Mesothelial cell of epicardium (in vitro differentiated cells): ENCODE measurements at places on chromosomes 6 and 20. TPM values are rescaled to one million over a fixed set of nuclear protein-coding genes. Genes with fewer than 3 reads are reported as not detected.

GRCh38 chr20:52434041-52434425 lies 242.5 kb upstream of the ZFP64 start:
- H3K4me1 ChIP-seq: no peaks in the 10 kb centered on the region
- no peak overlapping the region for H3K4me3 ChIP-seq
- no peaks in the 10 kb centered on the region for H3K36me3 ChIP-seq
- H3K27ac ChIP-seq: no peak overlapping the region

GRCh38 chr6:160975162-160975561 lies 16.4 kb upstream of the MAP3K4 start:
- no peak overlapping the region for H3K27ac ChIP-seq
- H3K4me1 ChIP-seq: peaks cover 29% of the 10 kb centered on the region
- no peaks in the 10 kb centered on the region for H3K27me3 ChIP-seq
- no peak overlapping the region for H3K4me3 ChIP-seq
- DNase-seq: no peak

- H3K36me3 ChIP-seq: peaks cover 8% of the 10 kb centered on the region
- no peaks in the 10 kb centered on the region for H3K27me3 ChIP-seq
- no peak overlapping the region for H3K4me3 ChIP-seq
- peaks cover 35% of the 10 kb centered on the region for H3K4me1 ChIP-seq
Measured at GRCh38 chr6:21961226-21961625, 335.6 kb downstream of the PRL start.

DNA sequence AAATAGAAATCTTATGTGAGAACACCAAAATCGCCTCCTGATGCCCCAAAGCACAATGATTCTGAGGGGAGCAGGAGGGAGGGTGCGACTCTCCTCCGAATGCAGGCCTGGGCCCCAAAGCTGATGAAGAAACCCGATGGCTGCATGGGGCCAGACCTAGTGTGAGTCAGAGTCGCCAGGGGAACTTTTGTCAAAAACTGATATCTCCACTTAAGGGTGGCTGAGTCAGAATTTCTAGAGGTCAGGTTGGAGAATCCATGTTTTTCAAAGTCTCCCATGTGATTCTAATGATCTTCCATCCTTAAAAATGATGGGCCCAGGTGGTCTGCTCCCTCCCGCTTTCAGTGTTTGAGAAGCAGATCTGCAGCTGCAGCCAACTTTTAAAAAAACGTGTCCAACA lies 172.8 kb downstream of the BACH2 start:
- H3K36me3 ChIP-seq: no peaks in the 10 kb centered on the region
- no peak overlapping the region for H3K4me3 ChIP-seq
- no peak overlapping the region for H3K27ac ChIP-seq
- no peaks in the 10 kb centered on the region for H3K27me3 ChIP-seq

DNA sequence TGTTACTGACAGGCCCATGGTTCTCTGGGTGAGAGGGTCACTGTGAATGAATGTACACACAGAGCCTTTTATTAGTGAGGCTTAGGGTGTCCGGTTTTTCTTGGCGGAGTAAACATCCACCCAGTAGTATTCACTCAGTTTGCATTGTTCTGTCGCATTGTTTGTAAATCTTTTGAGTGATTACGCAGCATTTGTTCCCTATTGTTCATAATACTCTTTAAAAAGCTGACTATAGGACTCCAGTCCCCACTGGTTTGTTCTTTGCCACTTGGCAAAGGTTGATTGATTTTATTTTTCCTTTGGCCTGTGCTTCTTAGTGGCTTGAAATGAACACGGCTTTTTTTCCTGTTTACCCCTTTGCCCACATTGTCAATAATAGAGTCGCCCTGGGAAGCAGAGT lies 130.1 kb upstream of the ESR1 start:
- H3K36me3 ChIP-seq: no peaks in the 10 kb centered on the region

DNA sequence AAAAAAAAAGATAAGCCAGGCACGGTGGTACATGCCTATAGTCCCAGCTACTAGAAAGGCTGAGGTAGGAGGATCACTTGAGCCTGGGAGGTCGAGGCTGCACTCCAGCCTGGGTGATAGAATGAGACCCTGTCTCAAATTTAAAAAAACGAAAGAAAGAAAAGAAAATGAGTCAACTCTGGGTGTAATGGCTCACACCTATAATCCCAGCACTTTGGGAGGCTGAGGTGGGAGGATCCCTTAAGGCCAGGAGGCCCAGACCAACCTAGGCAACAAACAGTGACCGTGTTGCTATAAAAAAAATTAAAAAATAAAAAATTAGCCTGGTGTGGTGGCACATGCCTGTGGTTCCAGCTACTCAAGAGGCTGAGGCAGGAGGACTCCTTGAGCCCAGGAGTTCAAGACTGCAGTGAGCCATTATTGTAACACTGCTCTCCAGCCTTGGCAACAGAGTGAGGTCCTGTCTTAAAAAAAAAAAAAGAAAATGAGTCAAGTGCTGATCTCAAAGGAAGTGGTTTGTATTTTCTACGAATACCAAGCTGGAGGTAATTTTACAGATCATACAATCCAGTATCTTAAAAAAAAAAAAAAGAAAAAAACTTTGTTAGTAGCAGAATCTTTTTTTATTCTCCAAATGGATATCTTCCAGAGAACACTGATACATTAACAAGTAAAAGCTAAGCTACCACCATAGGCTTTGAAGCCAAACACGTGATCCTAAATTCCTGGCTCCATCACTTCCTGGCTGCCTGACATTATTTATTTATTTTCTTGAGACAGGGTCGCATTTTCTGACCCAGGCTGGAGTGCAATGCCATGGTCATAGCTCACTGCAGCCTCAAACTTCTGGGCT lies 5.7 kb downstream of the COMMD7 start:
- no peak for DNase-seq
- peaks cover 5% of the 10 kb centered on the region for H3K4me1 ChIP-seq

DNA sequence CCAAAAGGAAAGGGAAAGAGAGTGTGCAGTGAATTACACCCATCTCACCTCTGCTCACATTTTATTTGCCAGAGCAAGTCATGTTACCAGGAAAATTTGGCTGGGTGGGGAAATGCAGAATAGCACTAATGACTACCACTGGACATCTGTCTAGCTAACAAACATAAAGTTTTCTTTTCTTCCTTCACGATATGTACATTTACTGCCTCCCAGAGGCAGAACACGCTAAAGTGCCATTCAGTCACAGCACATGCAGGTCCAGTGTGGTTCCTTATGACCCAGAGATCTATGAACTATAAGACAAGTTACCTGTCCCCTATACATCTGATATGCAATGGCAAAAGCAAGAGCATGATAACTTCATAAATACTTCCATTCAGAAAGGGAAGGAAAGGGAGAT lies 194.1 kb downstream of the OGFRL1 start:
- peaks cover 10% of the 10 kb centered on the region for H3K4me1 ChIP-seq
- no peaks in the 10 kb centered on the region for H3K36me3 ChIP-seq
- no peaks in the 10 kb centered on the region for H3K27me3 ChIP-seq
- no peak overlapping the region for H3K27ac ChIP-seq
- H3K4me3 ChIP-seq: no peak overlapping the region

- no peaks in the 10 kb centered on the region for H3K27me3 ChIP-seq
- H3K36me3 ChIP-seq: no peaks in the 10 kb centered on the region
- no peak overlapping the region for H3K4me3 ChIP-seq
- DNase-seq: no peak
Measured at GRCh38 chr6:121531658-121532169, 96.3 kb downstream of the GJA1 start.

The CCN5 gene
- total RNA-seq: not detected in 3 replicates

The GNMT gene
- total RNA-seq: 1.2 to 1.7 TPM (median 1.4 TPM) in 3 replicates

The MUC22 gene
- not detected in 3 replicates for total RNA-seq

The OR2B3 gene
- not detected in 3 replicates for total RNA-seq
